ENCODE measurements at places on chromosomes 16 and 17. TPM values are rescaled to one million over a fixed set of nuclear protein-coding genes. Genes with fewer than 3 reads are reported as not detected.

SLC38A8 gene
- total RNA-seq: not detected

ABCA10 gene
- total RNA-seq: 28.8 TPM

CLEC18C gene
- total RNA-seq: not detected

GSDMA gene
- 21.1 TPM for total RNA-seq

CMTM1 gene
- total RNA-seq: 2.0 TPM

SLC35G6 gene
- not detected for total RNA-seq

CCL18 gene
- not detected for total RNA-seq

HOXB1 gene
- total RNA-seq: not detected

CCL1 gene
- not detected for total RNA-seq

PRSS27 gene
- total RNA-seq: 0.39 TPM

CCL17 gene
- total RNA-seq: 0.49 TPM

FN3K gene
- 8.1 TPM for total RNA-seq

PEMT gene
- 18.8 TPM for total RNA-seq

PRRT2 gene
- 3.6 TPM for total RNA-seq

TNFRSF17 gene
- 0.30 TPM for total RNA-seq

SMIM36 gene
- total RNA-seq: not detected

ZNF598 gene
- 12.8 TPM for total RNA-seq

SETD1A gene
- 4.1 TPM for total RNA-seq

CACNG3 gene
- not detected for total RNA-seq

GPR179 gene
- total RNA-seq: 0.10 TPM

KIF19 gene
- total RNA-seq: 0.39 TPM

PLD6 gene
- total RNA-seq: 5.2 TPM

PIRT gene
- 0.20 TPM for total RNA-seq

ZP2 gene
- 0.69 TPM for total RNA-seq

C17orf78 gene
- not detected for total RNA-seq

TM4SF5 gene
- not detected for total RNA-seq

CDH16 gene
- not detected for total RNA-seq

PPP1R27 gene
- 10.0 TPM for total RNA-seq

TBC1D3C gene
- not detected for total RNA-seq

KCNH4 gene
- total RNA-seq: not detected

MYO15B gene
- total RNA-seq: 117 TPM

BAIAP3 gene
- 1.2 TPM for total RNA-seq

LYRM1 gene
- 25.4 TPM for total RNA-seq

KRT28 gene
- total RNA-seq: 152 TPM

Measured in skin of body (tissue), 3 donors.